CD4-positive, alpha-beta T cell (primary cell): ENCODE measurements at places on chromosomes 4 and X.

GRCh38 chr4:113973345-113973744, 6.1 kb downstream of the ARSJ start:
- no peak for DNase-seq

GRCh38 chrX:22134681-22135080, 102.6 kb downstream of the PHEX start:
- no peak for DNase-seq

- DNase-seq: no peak
Measured at GRCh38 chr4:2402048-2402842, 16.2 kb downstream of the ZFYVE28 start.

GRCh38 chrX:144327495-144327894, 443.6 kb downstream of the UBE2NL start:
- DNase-seq: no peak

GRCh38 chrX:131862321-131862720, 160.8 kb upstream of the STK26 start:
- no peak for DNase-seq
